ENCODE measurements at places on chromosomes 1 and 21.

GRCh38 chr1:66401244-66401643 lies 132.7 kb upstream of the SGIP1 start:
- no peak for DNase-seq

DNA sequence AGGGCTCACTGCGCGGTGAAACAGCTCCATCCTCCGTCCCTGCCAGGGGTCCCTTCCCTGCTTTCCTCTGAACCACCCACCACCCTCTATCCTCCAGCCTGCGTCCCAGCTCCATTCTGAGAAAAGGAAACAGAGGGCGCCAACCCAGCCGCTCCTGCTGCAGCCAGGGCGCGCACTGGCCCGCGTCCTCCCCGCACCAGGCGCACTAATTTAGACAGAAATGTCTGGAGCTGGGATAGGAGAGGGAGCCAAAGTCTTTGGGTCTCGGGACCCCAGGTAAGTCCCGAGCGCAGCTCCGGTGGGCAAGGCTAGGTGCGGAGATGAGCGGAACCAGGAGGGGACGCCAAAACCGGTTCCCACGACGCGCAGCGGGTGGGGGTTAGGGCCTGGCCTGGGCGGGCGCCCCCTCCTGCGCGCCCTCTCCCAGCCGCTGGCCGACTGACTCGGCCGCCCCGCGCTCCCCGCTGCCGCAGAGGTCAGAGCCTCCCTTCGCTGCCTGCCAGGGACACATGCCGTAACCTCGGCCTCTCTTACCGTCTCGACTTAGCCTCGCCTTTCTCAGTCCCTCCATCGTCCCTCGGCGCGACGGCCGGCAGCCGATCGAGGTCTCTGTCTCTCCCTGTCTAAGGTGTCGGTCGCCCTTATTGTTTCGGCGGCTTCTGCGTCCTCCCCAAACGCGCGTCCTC lies 2.0 kb downstream of the CAMK2N1 start:
- DNase-seq: no peak

GRCh38 chr1:116321766-116322175 lies 51.3 kb upstream of the ATP1A1 start:
- no peak for DNase-seq

DNA sequence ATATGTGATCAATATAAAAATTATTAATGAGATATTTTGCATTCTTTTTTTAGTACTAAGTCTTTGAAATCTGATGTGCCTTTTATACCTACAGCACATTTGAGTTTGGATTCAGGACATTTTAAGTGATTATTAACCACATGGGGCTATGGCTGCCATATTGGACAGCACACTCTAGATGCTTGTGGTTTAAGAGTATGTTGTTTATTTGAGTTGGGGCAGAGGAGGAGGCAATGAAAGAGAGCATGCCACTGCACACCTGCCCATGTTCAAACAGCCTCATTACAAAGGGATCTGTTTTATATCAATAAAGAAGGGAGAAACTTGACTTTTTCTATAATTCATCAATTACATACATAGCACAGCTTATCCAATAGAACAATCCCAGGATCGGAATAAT lies 99.4 kb upstream of the EDEM3 start:
- no peak for DNase-seq

GRCh38 chr1:219659005-219659600 lies 46.2 kb upstream of the ZC3H11B start:
- no peak for DNase-seq

- DNase-seq: no peak
These were observed 50.3 kb downstream of the NUP210L start for GRCh38 chr1:154104433-154105082.

DNA sequence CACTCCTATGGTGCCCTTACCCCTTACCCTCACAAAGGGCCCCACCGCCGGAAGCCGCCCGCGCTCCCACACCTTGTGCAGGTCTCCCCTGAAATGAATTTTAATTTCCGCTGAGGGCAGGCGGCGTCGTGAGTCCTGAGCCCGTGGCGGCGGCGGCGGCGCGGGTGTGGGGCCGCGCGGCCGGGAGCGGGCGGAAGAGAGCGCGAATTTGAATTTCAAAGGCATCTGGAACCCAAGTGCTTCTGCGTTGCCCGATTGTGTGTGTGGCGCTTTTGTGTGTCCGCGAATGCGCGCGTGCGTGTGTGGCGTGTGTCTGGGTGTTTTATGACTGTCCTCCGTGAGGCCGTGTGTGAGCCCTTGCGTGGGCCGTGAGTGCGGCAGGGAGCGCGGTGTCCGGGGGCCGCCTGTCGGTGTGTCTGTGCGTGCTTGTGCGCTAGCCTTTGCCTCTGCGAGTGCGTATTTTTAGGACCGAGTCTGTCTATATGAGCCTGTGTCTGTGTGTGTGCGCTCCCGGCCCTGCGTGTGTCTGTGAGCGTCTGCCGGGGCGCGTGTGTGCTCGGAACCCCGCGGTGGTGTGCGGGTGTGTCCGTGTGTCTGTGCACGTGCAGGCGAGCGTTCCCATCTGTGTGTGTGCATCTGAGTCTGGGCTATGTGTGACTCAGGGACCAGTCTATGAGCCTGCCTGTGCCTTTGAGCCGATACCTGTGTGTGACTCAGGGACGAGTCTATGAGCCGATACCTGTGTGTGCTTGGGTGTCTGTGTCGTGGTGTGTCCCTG lies 7.9 kb upstream of the ADGRB2 start:
- DNase-seq: no peak

DNA sequence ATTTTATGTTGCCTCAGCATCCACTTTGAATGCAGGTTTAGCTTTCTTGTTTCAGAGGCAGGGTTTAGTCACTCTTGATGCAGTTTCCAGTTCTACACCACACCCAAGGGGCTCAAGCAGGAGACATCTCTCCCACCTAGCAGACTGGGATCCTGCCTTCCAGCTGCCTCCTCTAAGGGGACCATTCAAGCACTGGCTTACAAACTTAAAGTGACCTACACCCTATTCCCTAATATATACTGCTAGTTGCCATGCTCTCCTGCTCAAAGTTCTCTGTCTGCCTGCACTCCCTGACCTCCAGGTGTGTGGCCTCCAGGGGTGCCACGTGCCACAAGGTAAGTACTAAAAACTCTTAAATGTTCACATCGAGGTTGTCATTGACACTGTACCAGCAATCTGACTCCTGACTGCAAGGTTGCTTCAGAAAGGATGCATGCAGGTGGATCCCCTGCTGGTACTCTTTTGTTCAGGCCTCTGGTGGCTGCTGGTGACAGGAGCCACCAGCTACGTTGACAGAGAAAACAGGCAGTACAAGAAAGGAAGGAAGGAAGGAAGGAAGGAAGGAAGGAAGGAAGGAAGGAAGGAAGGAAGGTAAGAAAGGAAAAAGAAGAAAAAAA lies 185.9 kb downstream of the COQ8A start:
- no peak for DNase-seq

DNA sequence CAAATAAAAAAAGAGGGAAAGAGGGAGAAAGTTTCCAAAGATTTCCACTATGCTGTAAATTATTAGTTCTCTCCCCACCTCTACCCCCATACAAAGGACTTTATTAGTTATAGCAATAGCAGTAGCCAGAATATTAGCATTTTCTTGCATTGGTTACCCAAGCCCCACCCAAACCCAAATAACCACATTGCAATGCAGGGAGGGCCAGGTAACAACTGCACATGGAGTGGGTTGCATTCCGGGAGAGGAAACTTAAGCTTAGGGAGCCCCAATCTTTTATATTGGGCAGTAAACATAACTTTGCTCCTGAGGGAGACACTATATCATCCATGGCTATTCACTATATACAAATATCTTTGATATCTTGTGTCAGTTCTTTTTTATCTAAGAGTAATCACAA lies 6.0 kb downstream of the ADIPOR1 start:
- DNase-seq: no peak

GRCh38 chr21:44932408-44933181 lies 7.2 kb upstream of the SLX9 start:
- no peak for DNase-seq

- DNase-seq: no peak
These were observed 60.8 kb downstream of the NDUFS5 start for GRCh38 chr1:39086865-39087409.

DNA sequence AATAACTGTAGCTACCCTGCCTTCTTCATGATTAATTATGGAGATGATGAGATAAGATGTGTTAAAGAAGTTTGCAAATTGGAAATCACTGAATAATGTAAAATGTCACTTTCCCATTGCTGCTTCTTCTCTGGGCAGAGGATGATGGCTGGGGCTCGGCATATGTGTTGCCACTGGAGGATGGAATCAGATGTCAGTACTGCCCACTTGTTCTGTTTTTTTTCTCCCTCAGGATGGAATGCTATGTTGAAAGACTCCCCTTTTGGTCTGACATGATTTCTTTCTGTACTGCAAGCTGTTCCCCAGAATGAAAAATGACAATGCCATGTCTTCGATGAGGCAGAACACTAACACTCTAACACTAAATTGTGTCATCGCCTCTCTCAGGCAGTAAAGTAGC lies 373.9 kb upstream of the SPAG17 start:
- DNase-seq: no peak

DNA sequence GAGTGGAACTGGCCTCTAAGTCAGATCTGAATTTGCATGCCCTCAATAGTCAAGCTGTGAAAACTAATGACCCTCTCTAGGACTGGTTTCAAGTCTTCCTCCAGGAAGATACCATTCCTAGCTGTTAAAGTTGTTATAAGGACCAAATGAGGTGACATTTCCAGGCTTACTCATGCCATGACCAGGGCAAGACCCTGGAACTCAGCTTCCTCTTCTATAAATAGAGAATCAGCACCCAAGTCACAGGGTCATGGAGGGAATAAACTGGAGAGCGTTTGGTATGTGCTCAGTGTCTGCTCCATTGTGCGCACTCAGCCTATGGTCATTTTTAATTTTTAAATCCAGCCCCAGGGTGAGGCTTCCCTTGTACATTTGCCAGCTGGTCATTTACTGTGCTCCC lies 2.5 kb downstream of the S100A9 start:
- no peak for DNase-seq

GRCh38 chr1:85494904-85495266 lies 29.9 kb upstream of the DDAH1 start:
- DNase-seq: no peak

- DNase-seq: no peak
These were observed 599.5 kb upstream of the B3GALT2 start for GRCh38 chr1:193785850-193786420.

DNA sequence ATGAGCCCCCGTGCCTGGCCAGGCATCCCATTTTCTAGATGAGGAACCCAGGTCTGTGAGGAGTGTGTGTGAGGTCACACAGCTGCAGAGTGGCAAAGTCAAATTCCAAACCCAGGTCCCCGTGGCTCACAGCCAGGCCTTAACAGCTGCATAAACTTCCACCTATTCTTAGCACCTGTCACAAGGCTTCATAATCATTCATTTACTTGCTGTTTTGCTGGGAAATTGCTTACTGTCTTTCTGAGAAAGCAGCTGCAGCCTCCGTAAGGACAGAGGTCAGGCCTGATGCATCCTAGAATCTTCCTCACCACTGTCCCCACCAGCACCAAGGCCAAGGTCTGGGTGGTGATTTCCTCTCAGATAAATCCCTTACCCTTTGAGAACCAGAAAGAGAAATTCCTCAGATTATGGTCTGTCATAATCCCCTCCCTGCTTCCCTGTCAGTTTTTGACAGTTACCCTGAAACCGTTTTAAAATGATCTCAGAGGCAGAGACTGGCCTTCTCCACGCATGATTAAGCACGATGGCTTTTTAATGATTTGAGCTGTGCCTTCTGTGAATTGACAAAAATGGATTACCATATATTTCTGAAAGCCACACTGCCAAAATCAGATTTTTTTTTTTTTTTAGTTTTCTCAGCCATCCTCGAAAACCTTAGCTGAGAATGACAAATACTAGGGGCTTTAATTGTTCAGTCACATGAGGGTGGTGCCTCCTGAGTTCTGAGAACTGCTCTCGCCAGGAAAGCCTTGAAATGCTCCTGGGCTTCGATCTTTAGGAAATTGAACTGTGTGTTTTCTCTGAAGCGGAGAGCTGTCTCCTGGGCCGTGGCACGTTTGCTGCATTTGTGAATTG lies 70.0 kb upstream of the SELENON start:
- DNase-seq: no peak

DNA sequence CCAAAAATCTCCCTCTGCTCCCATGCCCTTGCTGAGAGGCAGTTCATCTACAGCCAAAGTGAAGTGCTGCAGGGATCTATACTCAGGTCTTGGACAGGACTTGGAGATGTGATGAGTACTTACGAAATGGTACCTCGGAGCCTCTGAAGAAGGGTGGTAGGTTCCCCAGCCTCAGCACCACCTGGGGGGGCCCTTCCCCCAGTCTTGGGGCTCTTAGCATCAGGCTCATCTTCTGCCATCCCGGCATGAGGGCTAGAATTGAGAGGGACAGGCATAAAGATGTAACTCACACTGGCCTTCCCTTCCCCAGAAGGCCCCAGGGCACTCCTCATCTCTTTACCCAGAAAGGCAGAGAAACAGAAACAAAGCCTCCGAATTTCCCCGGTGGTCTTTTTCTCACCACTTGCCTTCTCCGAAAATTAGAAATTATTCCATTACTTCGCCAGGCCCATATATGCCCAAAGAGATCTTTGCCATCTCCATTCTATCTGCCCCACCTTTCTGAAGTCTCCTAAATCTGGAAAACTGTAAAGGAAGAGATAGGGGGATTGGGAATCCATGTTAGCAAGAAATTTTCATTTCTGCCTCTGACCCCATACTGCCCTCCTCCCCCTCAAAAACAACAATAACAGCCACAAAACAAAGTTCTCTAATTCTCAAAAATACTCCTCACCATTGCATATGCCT lies 827 bp downstream of the RFX5 start:
- DNase-seq: no peak

- peak; percentile 28 for DNase-seq
These were observed 59.0 kb upstream of the ACOT11 start for GRCh38 chr1:54488779-54489626.

DNA sequence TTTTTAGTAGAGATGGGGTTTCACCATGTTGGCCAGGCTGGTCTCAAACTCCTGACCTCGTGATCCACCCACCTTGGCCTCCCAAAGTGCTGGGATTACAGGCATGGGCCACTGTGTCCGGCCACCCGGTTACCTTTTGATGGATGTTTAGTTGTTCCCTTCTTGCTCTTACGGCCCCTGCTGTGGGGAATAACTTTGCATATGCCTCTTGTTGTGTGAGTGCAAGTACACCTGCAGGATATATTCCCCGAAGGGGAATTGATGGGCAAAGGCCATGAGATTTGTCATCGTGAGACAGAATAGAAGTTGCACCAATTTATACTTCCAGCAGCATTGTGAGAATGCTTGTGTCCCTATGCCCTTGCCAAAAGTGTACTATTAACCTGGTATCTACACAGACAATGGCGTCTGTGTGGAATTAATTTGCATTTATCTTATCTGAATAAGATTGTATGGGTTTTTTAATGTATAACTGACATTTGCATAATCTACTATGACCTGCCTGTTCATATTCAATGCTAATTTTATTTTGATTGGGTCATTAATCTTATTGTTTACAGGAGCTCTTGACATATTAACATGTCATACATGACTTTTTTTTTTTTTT lies 8.1 kb downstream of the IL6R start:
- no peak for DNase-seq

- DNase-seq: no peak
These were observed 2.2 kb downstream of the IER5 start for GRCh38 chr1:181090641-181091126.
